ENCODE measurements at places on chromosomes 16 and 17. TPM values are rescaled to one million over a fixed set of nuclear protein-coding genes. Genes with fewer than 3 reads are reported as not detected.

DNA sequence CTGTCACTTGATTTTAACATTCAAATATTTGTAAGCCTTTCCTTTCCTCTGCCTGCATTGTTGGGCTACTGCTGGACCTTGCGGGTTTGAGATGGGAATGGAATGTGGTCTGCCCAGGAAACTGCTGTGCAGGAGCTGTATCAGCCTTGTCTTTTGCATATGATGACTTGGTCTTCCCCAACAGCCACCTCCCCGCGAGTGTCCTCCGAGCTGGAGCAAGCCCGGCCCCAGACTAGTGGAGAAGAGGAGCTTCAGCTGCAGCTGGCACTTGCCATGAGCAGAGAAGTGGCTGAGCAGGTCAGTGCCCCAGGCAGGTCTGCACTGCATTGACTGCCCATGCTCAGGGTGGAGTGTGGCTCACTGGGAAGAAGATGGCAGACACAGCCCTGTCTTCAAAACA, 52.8 kb downstream of the B9D1 start:
- no peak for DNase-seq

DNA sequence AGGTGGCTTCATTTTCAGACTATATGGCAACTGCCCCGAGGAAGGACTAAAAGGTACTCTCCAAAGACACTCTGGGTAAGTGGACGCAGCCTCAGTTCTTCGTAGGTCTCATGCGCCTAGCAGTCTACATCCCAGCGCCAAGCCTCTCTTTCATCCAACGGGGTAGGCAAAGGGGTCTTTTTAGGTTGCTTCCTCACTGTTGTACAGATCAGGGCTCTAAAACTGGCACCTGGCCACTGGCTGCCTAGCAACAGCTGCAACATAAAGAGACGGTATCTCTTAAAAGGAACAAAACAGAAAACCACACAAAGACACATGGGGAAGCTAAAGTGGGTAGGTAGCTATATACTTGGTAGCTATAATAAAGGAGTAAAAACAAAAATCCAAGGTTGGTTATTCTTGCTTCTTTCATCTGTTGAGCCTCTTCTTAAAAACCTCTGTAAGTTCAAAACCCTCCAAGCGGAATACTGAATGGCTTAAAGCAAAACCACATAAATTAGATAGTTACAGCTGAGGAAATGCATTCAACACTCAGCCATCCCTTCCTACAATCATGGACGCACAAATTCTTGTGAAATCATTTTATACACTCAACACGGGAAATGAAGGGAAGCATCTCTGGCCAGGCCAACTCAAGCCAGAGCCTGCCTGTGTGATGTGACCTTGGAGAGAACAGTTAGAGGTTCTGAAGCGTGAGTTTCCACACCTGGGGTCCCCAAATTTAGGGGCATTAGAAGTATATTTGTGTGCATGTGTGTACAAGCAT, 22.7 kb downstream of the CYTH1 start:
- DNase-seq = peak; percentile 84

- no peak for DNase-seq
Observed at GRCh38 chr16:23141500-23141899, 7.8 kb downstream of the USP31 start.

DNA sequence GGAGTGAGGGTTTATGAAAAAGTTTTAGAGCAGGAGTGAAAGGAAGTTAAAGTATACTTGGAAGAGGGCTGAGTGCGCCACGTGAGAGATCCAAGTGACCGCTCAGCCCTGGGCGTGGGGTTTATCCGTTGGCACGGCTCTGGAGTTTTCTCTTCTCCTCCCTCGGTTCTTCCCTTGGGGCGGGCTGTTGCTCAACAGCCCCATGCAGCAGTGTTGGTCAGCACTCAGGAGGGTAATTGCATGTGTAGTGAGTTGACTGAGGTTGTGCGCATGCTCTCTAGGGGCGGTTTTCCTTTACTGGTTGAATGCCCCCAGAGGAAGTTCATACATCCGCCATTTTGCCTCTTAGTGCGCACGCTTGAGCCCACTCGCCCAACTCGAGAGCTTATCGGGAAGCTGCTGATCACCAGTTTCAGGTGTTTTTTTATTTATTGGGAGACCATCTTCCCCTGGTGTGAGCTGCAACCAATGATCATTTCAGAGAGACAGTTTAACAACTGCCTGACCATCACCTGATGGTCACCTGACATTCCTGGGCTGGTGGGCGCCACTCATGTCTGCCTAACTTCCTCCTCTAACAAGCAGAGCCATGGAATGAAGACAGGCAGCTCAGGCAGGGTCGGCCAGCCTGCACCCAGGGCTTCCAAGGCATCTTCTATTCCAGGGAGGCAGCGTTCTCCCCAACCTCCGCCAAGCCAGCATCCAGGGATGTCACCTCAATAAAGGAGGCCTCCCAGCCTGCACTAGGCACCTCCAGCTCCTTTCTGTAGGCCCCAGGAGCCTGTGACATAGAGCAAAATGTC, 41.3 kb upstream of the DNAH17 start:
- no peak for DNase-seq

DNA sequence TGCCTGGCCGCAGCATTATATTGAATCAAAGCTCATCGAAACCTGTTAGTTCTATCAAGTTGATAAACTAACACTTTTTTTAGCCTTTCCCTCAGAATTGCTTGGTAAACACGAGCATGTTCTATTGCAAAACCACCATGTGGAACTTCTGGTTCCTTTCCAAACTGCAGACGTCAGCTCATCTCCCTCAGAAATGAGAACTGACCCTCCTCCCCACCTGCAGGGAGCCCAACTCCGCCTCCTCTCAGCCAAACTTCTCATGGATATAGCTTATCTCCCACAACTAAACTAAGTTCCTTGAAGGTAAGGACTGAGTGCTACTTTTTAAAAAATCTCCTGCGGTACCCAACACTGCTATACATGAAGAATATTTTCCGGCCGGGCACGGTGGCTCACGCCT, 6.7 kb downstream of the SHMT1 start:
- DNase-seq = peak; percentile 10

GRCh38 chr16:19984135-19984534, 89.6 kb downstream of the GPR139 start:
- DNase-seq = no peak

Gene CES1
- total RNA-seq = 0.72 TPM

Gene ZSCAN10
- total RNA-seq = not detected

Data from tongue (tissue), 3 donors.